ENCODE measurements at places on chromosomes 12 and 14.

- DNase-seq: no peak
Measured at GRCh38 chr14:21054123-21054767, 3.4 kb upstream of the RNASE8 start.

- DNase-seq: no peak
Measured at GRCh38 chr14:106670011-106670410, 1143.6 kb downstream of the TMEM121 start.

GRCh38 chr14:98138666-98139065 is 1133.3 kb downstream of the BCL11B start:
- no peak for DNase-seq

DNA sequence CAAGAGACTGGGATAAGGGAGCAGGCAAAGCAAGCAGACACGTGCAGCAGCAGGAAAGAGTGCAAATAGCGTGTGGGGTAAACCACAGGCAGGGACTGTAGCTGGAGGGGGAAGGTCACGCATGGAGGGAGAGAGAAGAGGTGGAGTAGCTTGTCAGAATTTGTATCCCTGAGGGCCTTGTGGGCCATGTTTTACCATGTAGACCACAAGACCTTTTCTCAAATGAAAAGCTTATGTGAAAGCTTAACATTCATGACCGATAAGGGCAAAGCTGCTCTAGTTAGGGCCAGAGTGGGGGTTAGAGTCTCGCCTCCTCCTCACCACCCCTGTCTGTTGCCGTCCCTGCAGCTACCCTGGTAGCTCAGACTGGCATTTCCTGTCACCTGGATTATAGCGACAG is 152.9 kb upstream of the E2F7 start:
- DNase-seq: no peak

- DNase-seq: no peak
Measured at GRCh38 chr14:49898485-49898884, 5.6 kb downstream of the ARF6 start.

DNA sequence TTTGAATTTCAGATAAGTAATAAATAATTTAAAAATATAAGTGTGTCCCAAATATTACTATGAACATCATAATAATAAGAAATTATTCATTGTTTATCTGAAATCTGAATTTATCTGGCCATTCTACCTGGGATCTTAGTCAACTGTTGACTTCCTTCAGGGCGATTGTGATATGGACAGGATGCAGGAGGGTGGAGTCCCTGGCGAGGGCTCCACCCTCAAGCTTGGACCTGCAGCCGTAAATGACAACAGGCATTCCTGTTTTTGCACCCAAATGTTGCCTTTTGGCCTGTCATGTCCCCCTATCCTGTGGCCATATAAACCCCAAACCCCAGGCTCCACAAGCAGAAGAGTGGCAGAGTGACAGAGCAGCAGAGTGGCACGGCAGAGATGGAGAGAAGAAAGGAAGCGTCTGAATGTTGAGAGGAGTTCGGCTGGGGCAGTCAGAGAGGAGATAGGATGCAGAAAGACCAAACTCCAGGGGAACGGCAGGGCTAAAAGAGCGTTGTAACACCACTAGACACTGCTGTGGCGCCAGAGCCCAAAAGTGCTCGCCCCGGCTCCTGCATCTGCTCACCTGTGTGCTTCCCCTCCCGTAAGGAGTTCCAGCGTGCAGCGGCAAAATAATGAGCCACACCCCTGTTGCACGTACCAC is 39.4 kb upstream of the FUT8 start:
- DNase-seq: no peak

GRCh38 chr12:104490850-104491249 is 34.1 kb downstream of the CHST11 start:
- DNase-seq: no peak

DNA sequence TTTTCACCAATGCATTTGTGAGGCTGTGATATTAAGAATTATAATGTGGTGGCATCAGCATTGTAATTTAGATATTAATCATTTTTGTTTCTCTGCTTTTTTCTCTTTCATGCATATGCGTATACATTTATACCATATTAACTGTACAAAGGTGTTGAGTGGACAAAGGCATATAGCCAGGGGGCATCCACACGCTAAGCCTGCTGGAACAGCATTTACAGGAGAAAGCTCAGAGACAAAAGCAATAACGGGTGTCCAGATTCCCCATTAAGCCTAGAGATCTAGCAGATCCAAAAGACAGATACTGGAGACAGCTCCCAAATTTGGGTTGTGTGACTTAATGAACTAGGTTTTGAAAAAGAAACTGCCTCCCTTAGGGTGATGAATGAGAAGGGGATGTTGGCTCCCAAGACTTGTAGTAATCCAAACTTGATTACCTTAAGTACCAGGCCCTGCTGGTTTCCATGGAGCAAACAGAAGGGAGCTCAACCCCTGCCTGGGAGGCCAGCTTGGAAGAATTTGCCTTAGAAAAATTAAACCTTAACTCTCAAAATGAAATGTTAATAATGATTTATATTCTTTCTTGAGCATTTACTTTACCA is 181.9 kb downstream of the SLC6A15 start:
- DNase-seq: no peak

DNA sequence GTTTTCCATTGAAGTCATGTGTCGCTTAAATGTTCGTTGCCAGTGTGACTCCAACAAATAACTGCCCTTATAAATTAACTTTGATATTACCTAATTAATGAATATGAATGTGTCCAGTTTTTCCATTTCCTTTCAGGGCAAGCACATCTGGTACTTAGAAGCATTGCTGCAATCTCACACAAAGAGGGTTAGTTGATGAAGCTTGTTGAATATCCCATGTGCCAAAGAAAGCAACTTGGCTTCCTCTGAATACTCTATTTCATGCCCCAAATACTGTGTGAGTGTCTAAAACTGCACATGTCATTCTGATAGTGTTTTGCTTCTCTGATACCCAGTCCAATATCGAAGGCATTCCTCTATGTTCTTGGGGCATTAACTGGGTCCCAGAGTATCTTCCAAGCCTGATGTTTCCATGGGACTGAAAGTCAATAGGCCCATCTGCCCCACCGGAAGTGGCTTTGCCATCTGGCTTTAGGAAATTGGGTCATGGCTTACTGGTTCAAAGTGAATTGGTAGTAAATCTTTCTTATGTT is 75.8 kb upstream of the CNTN1 start:
- DNase-seq: no peak

- no peak for DNase-seq
Measured at GRCh38 chr12:104480826-104481440, 24.2 kb downstream of the CHST11 start.

GRCh38 chr12:16542586-16542985 is 63.4 kb downstream of the LMO3 start:
- no peak for DNase-seq

- no peak for DNase-seq
Measured at GRCh38 chr12:1189163-1189562, 198.1 kb downstream of the ERC1 start.

- DNase-seq: no peak
Measured at GRCh38 chr12:89179245-89179644, 173.1 kb downstream of the DUSP6 start.

DNA sequence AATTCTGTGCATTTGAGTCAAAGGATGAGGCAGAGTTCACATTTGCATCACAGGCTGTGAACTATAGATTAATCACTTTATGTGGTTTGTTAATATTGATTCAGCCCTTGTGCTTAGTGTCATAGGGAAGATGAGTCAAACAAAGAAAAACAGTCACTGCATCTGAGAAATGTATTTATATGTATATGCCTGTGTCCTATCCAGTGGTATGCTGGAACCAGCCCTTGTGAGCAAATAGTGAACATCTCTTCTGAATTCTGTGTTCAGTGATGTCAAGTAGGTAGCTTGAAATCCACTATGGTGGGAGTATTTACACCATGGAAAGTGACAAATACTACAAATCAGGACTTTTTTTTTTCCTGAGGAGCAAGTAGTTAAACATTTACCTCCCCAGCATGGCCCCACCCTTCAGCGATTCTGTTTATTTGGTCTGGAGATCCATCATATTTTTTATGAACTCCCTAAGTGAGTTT is 128.5 kb downstream of the HMGA2 start:
- no peak for DNase-seq

DNA sequence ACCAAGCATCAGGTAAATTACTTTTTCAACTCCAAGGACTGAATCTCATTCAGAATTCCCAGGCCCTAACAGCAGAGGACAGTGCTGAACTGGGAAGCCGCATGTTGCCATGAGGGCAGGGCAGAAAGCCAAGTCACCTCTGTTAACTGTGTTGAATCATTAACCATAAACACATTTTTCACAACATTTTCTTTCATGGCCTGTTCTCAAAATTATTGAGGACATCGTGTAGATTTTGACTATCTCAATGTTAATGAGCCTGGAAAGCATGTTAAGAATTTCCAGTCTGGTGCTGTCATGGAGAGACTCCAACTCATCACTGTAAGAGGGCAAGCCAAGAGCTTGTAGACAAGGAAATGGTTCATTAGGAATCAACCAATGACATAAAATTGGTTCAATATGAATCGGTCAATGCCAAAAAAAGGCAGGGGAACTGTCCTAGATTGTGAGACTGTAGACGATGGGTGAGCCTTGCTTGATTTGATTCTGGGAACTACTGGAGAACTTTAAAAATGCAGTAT is 33.7 kb downstream of the CPM start:
- DNase-seq: peak; percentile 68

- no peak for DNase-seq
Measured at GRCh38 chr12:96421014-96421413, 20.8 kb upstream of the CDK17 start.

DNA sequence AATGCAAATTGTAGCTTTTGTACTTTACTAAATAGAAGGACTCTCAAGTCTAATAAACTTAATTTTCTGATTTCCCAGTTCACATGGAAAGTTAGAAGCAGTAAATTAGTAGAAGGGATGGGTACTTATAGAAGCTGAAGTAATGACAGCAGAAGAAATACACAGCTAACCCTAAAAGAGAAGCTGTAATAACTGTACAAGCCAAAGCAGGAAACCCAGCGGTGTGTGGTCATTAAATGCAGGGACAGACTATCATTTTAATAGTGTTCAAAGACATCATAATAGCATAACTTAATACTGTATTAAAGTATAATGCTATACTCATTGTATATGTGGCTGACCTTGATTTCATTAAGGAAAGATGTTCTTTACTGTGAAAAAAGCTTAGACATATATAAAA is 74.9 kb downstream of the PCNX1 start:
- no peak for DNase-seq

GRCh38 chr12:110943373-110943772 is 23.0 kb upstream of the MYL2 start:
- DNase-seq: no peak

- DNase-seq: no peak
Measured at GRCh38 chr14:58846682-58847465, 209.1 kb downstream of the DACT1 start.

GRCh38 chr14:77197988-77198387 is 16.4 kb downstream of the TMEM63C start:
- DNase-seq: no peak

DNA sequence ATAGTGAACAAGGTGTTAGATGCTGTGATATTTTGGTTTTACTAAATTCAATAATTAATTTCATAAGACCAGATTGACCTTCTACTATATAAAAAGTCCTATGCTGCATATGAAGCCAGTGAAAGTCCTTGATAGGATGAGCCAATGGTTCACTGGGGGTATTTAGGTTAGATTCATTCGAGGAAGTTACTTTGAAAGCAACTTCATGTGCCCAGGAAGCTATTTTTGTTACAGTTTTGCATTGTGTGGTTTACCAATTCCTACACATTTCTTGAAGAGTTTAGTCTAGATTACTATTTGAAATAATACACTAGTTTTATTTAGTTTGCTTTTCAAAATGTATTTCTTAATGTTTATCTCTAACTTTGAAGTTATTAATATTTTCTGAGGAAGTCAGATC is 58.5 kb upstream of the RMST start:
- DNase-seq: no peak

DNA sequence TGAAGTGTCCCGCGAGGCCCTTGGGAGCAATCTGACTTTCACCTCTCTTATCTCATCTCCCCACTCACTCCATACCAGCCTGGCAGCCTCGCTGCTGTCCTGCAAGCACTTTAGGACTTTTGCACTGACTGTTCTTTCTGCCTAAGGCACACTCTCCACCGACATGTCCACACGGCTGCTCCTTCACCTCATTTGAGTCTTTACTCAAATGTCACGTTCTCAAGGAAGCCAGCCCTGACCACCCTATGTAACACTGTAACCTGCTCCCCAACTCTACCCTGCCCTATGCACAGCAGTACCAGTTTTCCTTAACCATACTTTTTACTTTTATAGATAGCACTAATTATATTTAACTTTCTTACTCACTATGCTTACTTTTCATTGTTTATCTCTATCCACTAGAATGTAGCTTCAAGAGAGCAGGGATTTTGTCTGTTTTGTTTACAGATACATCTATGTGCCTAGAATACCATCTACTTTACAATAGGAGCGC is 32.0 kb downstream of the PRKD1 start:
- DNase-seq: no peak

DNA sequence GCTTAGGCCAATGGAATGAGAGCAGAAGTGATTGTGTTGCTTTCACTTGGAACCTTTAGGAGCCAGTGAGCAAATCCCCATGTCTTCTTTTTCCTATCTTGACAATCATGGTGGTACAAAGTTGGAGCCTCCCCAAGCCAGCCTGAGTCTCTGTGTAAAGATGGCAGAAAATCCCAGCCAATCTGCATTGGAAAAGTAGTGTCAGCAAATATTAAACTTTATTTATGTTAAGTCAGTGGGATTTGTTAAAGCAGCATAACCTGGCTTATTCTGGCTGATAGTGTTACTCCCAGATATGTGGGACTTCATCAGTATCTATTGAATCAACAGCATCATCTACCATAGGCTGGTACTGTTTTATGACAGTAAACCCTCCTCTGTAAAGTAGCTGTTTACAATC is 2.2 kb upstream of the NUAK1 start:
- no peak for DNase-seq

GRCh38 chr14:75494896-75495295 is 27.4 kb upstream of the BATF start:
- no peak for DNase-seq

DNA sequence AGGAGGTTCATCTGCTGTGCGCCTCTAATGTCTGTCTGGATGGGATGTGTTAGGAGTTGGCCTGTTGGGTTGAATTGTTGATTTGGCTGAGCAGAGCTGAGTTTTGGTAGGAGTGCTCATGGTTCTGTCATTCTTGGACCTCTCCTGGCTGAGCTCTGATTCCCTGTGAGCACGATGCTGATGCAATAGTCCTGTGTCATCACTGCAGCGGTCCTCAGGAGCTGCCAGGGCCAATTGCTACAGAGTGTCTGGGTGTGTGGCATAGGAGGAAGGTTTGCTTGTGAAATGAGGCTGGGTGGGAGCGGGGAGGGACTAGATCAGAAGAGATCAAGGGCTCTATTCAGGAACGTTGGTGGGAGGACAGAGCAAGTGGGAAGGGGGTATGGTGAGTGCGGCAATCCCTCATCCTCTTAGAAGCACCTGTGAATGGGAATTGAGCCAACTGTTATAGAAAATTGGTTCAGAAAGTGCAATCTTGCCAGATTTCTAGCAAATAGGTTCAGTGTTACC is 21.2 kb downstream of the PEX5 start:
- no peak for DNase-seq

DNA sequence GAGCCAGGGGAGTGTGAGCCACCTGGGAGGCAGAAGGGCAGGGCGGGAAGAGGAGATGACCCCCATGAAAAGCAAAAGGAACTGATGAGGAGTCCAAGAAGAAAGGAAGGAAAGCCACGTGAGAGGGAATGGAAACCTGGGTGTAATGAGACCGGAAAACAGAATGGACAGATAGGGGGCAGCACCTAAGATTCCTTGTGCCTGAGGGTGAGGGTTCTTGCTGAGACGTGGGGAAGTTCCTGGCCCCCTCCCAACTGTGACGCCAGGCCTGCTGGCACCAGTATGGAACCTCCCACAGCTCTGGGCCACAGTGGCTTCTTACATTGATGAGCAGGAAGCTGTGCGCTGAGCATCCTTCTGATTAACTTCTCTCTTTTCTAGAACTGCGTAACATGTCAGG is 30.8 kb downstream of the TTC7B start:
- DNase-seq: no peak
